ENCODE measurements at places on chromosomes 11 and 22. TPM values are rescaled to one million over a fixed set of nuclear protein-coding genes. Genes with fewer than 3 reads are reported as not detected.

The MS4A12 gene
- polyA plus RNA-seq, result not detected

The AMPD3 gene
- polyA plus RNA-seq, result not detected

The KCNE3 gene
- not detected for polyA plus RNA-seq

The APOA5 gene
- polyA plus RNA-seq, result not detected

The RAB3IL1 gene
- polyA plus RNA-seq, result 0.15 TPM

The HEPACAM gene
- polyA plus RNA-seq, result 9.0 TPM

The KLHL35 gene
- 0.74 TPM for polyA plus RNA-seq

The SESN3 gene
- polyA plus RNA-seq, result 26.0 TPM

The CCDC87 gene
- not detected for polyA plus RNA-seq

The SAA4 gene
- not detected for polyA plus RNA-seq

The IGLL5 gene
- not detected for polyA plus RNA-seq

The GGTLC3 gene
- not detected for polyA plus RNA-seq

The PSMC3 gene
- polyA plus RNA-seq, result 74.2 TPM

The PATE4 gene
- polyA plus RNA-seq, result not detected

The ALKBH3 gene
- 41.2 TPM for polyA plus RNA-seq

The MPPED2 gene
- polyA plus RNA-seq, result 13.2 TPM
